ENCODE measurements at places on chromosomes 12 and 14.

GRCh38 chr12:75690296-75690955 lies 179.0 kb upstream of the KRR1 start:
- no peak for DNase-seq

DNA sequence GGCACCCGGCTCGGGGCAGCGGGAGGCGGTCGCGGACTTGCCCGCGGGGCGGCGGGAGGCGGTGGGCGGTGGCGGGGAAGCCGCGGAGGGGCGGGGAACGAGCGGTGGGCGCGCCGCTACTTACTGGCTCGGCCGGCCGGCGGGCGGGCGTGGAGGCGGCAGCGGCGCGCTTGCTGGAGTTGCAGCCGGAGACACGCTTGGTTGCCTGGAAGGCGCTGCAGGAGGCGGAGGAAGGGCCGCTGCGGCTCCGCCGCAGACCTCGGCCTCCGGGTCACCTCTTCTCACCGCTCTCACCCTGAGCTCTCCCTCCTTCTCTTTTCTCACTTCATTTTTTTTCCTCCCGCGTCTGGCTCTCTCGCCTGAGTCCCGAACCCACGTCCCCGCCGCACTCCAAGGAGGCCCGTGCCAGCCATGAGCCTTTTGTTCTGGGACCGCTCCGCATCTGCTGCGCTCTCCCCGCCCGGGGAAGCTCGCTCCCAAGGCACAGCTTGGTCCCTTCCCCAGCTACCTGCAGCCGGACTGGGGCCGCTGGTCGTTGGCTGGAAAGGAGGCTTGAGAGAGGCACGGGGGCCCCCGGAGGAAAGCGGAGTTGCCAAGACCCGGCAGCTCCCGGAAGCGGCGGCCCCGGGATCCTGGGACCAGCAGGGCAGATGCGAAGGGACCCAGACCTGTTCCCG lies 592 bp upstream of the KCNK10 start:
- peak; percentile 88 for DNase-seq

DNA sequence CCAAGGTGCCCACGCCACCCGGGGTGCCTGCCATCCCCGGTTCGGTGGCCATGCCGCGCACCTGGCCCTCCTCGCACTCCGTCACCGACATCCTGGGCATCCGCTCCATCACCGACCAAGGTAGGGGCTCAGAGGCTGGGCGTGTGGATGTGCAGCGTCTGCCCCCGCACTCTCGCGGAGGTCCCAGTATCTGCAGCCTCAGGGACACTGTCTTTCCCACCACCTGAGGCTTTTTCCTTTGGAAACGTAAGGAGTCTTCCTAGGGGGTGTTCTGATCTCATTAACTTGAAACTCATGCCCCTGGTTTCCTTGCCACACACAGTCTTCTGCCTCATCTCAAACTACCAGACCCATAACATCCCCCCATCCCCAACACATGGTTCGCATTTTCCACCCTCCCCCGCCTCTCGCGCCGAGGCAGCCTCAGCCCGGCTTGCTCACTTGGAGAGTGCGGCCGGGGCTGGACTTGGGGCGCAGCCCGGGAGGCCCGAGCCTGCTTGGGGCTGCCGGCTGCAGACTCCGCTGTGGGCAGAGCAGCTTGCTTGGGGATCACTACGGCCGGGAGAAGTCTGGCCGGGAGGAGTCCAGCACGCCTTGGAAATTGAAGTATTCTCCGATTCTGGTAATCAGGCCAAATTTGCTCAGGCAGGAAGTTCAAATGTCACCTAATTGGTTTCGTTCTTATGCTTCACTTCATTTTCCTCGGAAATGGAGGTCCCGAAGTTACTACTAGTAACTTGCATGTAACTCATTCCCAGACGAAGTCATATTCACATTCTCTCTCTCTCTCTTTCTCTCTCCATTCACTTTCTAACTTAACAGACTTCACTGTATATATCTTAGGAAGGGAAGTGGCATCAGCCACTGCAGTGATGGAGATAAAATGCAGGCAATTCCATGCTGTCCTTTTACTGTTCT lies 2.0 kb downstream of the PAX9 start:
- DNase-seq, result no peak

DNA sequence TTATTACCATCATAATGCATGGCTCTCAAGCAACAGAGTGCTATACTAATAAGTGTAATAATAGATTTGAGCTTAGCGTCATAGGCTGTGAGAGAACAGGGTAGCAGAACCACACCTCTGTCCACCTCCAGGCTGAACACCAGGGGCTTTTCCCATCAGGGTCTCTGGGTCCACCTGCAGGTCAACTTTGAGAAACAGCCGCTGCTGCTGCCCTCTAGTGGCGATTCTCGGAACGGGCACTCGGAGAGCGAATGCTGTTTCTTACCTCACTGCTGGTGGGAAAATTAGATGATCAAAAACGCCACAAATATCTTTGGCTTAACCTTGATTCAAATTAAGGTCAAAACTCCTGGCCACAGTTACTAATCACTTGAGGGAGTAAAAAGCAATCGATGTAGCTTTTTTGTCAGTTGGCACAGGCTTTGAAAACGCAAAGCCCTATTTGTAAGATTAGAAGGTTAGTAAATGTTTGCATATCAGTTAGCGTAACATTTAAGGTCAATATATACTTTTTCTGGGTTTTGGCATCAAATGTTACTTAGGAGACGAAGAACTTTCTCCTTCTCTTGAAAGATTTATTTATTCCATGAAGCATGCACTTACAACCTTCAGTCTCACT lies 127.9 kb upstream of the TMEM132D start:
- DNase-seq, result peak; percentile 92

- DNase-seq, result peak; percentile 70
These were observed 58.1 kb upstream of the RMST start for GRCh38 chr12:97404543-97404942.

DNA sequence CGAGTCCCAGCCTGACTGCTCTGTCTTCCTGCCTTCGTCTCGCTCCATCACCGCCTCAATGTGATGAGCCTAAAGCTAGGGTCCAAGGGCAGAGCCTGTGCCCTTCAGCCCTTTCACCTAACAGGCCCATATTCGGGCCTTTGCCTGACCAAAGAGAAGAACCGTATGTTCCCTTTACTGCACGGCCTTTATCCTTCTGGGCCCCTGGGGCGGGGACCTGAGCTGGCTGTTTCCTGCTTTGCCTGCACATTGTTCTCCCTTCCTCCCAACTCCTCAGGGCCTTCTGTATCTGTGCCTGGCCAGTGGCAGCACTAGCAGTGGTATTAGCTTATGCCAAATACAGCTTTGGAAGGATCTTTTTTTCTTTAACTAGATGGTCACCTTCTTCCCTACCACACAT lies 8.5 kb upstream of the MYL6B start:
- DNase-seq, result no peak

DNA sequence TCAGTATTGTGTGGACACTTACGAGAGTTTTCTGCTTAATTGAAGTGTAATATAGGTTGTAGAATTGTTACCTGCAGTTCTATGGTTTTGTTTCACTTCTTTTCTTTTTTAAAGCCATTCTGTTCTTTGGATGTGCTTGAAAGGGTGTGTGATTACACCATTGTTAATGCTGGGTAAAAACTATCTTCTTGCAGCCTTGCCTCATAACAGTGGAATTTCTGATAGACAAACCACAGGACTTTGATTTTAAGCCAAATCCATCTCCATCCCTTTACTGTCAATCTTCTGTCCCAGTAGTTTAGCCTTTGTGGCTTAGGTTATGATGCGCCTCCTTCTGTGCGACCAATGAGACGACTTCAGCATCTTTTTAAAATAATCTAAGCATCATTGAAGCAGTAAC lies 182.3 kb downstream of the PELI2 start:
- DNase-seq, result no peak

DNA sequence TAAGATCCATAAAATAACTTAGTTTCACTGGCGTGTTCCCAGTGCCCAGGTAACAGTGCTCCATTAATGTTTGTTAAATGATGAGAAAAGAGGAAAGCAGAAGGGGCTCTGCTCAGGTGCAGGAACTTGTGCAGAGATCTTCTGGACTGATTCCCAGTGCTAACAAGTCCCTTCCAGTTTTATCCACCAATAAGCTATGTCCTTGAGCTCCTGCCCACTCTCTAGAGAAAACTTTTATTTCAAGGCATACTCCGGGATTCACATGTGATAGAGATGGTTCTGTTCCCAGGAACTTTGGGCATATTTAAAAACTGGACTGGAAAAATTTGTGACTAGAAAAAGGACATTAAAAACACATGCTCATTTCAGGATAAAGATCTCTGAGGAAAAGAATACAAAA lies 1.9 kb downstream of the GYS2 start:
- DNase-seq, result no peak

GRCh38 chr14:54121466-54122027 lies 164.9 kb upstream of the BMP4 start:
- DNase-seq, result no peak

- DNase-seq, result no peak
These were observed 59.3 kb upstream of the PRMT8 start for GRCh38 chr12:3431686-3432085.

DNA sequence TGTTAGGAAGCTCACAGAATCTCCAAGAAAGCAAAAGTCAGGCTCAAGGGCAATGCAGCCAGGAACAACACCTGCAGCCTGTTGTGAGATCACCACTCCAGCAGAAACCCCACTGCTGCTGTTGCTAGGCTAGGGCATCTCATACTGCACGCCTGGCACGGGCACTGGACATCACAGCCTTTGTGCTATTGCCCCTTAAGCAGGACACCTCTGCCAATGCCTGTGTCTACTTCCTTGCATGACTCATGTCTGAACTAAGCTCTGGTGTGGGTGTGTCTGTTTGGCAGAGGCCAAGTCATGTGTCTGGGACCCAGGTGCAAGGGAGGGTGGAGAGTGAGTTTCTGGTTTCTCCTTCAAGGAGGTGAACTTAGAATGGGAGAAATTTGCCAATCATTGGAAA lies 10.0 kb upstream of the DDX47 start:
- DNase-seq, result no peak

GRCh38 chr14:50003213-50004021 lies 110.5 kb downstream of the ARF6 start:
- DNase-seq, result peak; percentile 57

DNA sequence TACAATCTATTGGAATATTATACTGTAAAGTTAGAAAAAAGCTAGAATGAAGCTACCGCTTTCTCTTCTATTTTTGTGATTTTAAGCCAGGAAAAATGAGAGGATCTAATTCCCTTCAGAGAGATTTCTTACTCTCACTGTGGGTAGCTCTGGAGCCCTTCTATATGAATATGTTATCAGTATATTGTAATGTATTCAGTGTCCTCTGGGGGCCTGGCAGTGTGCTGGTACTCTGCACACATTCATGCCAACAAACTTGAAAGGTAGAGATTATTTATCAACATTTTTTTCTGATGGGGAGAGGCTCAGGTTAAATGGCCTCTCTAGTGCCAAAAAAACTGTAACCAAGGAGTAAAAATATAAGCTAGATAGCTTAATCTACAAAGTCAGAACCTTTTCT lies 292.8 kb downstream of the TTC6 start:
- DNase-seq, result no peak

GRCh38 chr12:27331291-27331926 lies 1.2 kb upstream of the BMAL2 start:
- DNase-seq, result no peak

GRCh38 chr12:1948883-1949282 lies 30.4 kb upstream of the CACNA2D4 start:
- no peak for DNase-seq

DNA sequence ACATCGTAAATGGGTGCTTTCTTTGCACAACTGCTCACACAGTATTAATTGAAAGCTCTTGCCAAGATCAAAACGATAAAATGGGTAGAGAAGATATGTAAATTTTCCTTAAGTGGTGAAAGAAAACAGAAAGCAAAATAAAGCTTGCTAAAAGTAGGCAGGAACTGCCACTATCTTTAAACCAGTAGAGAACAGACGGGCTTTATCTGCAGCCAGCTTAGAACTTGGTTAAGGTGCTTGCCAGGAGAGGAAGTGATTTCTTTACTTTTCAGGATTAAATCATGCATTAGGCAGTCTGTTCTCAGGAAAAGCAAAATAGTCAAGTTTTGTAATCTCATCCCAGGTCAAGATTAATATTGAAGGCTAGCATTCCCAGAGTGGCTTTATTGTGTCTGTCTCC lies 56.9 kb upstream of the CCDC175 start:
- no peak for DNase-seq

DNA sequence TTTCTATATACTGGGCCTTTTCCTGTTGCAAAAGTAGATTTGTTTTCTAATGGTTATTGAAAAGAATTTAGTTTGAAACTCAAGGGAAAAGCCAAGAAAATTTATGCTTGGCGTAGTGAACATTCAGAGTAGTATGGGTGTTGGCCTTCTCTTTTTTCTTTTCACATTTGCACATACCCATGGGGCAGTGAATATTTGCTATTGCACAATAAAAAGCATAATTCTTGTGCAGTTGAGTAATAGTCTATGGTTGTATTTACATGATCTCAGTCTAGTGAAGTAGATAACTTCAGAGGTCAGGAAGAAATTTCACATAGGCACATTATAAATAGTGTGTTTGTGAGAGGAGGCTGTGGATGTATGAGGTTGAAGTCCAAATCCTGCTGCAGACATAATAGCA lies 158.1 kb downstream of the FLRT2 start:
- no peak for DNase-seq

Data from ecto neural progenitor cell (in vitro differentiated cells).